ENCODE measurements at places on chromosomes 4 and X. TPM values are rescaled to one million over a fixed set of nuclear protein-coding genes. Genes with fewer than 3 reads are reported as not detected.

Gene NLGN3
- 0.34 TPM for total RNA-seq

Gene NSG1
- total RNA-seq, result 9.7 TPM

Gene SPANXB1
- total RNA-seq, result not detected

GRCh38 chr4:98289375-98289774 is 28.2 kb downstream of the RAP1GDS1 start:
- DNase-seq, result no peak

DNA sequence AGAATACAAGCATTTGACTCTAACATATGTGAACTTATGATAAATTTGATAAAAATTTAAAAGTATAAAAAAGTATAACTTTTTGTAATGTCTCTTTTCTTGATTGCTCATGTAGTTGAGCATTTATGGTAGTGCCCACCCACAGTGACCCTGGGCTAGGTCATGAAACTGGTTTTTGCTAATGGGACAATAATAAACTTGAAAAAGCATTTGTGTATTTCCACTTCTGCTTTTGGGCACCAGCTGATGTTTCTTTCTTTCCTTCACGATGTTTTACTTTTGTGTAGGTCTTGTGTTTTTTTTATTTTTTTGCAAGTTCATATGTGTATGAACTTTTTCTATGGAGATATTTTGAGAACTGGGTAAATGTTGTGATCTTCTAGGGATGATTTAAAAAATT is 313.1 kb downstream of the CBLL2 start:
- no peak for DNase-seq

- no peak for DNase-seq
These were observed 9.7 kb downstream of the SERTM2 start for GRCh38 chrX:111521169-111521568.

DNA sequence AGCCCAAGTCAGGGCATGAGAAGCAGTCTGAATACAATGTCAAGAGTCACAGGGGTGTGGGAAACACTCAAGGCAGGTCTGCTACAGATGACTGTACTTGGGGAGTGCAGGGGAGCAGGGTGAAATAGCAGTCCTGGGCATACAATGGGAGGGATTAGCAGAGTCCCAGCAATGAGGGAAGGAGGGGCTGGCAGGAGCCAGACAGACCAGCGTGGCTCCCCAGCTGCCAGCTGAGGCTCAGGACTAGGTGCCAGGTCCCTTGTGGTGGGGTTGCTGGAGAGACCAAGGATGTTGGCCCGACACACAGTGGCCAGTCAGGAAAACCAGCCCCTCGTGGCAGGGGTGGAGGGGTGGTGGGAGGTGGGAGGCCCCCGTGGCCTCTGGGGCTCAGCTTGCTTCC is 86.6 kb downstream of the RTL5 start:
- no peak for DNase-seq

DNA sequence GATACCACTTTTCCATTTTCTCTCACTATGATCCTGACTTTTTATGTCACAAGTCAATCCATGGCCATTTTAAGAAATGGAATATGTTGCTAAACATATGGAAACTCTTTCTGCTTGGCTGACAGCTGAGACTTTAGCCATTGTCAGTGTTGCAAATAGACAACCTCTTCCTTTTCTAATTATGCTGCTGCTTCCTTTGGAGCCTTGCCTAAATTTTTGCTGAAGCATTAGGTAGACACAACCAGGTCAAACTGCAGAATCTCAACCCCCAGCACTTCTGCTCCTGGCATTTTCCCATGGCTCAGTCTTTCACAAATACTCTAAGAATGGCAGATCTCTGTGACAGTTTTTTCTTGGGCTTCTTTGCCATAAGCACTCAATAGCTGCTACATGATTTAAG is 543.3 kb downstream of the GRID2 start:
- no peak for DNase-seq

DNA sequence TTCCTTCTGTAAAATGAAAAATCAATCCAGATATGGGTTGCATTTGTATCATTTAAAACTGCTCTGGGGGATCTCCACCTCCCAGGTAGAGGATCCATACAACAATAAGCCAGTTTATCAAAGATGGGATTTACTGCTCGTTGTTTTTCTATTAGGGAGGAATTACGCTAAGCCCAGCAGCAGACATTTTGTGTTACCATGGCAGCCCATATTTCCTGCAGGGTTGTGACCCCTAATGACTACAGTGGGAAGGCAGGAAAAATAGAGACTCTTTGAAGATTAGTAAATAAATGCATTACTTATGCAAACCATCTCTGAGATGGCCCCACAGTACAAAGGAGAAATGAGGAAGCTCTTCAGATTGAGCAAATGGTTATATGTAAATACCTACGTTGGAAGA is 253.4 kb upstream of the GPR101 start:
- no peak for DNase-seq

DNA sequence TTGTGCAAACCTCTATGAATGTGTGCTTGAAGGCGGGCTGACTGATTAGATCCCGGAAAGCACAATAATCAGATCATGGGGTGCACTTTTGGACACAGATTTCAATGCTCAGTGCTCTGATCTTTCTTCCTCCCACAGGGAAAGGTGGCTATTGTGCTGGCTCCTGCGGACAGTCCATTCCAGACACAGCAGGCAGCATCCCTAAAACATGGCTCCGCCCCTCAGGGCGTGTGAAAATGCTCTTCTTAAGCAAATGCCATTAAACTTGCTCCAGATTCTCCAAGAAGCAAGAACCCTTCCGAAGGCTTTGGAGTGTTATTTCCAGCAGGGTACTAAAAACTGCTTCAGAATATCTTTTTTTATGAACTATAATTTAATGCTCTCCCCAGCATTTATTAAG is 100.0 kb downstream of the SLC2A9 start:
- DNase-seq, result no peak

DNA sequence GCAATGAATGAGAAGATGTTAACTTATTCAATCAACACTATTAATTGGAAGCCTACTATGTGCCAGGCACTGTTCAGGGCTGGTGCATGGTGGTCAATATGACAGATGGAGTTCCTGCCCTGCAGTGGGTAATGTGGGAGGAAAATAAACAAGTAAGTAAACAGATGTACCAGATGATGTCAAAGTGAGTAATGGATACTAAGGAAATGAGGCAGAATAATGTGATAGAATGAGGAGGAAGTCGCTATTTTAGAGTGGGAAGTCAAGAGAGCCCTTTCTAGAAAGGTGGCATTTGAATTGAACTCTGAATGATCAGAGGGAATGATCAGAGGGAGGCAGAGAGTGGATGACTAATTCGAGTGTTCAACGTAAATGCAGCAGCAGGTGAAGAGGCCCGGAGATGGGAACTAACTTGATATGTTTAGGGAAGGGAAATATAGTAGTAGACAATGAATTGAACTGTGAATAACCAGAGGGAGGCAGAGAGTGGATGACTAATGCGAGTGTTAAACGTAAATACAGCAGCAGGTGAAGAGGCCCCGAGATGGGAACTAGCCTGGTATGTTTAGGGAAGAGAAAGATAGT is 48.3 kb downstream of the HMGB3 start:
- DNase-seq, result no peak

GRCh38 chr4:122671919-122672490 is 51.1 kb upstream of the IL21 start:
- no peak for DNase-seq

DNA sequence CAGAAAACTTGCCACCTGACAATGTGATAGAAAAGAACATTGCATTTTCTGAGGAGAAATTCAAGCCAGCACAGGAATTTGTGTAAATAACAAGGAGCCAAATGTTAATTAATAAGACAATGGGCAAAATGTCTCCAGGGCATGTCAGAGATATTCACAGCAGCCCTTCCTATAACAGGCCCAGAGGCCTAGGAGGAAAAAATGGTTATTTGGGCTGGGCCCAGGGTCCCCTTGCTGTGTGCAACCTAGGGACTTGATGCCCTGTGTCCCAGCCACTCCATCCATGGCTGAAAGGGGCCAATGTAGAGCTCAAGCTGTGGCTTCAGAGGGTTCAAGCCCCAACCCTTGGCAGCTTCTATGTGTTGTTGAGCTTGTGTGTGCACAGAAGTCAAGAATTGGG is 55.5 kb upstream of the GABRG1 start:
- no peak for DNase-seq

GRCh38 chrX:106780264-106780663 is 22.2 kb upstream of the TBC1D8B start:
- DNase-seq, result no peak

GRCh38 chrX:10121787-10122186 is 35.0 kb upstream of the CLCN4 start:
- no peak for DNase-seq

Measured in kidney epithelial cell (primary cell).